Vagina (tissue), 2 donors: ENCODE measurements at places on chromosomes 16 and 17. TPM values are rescaled to one million over a fixed set of nuclear protein-coding genes. Genes with fewer than 3 reads are reported as not detected.

The MPP2 gene
- 7.6 TPM for total RNA-seq

The SLFN14 gene
- not detected for total RNA-seq

The LSM12 gene
- total RNA-seq: 27.3 TPM

The PIK3R5 gene
- total RNA-seq: 10.6 TPM

- no peak for DNase-seq
Observed at GRCh38 chr17:76390003-76390421, 5.6 kb downstream of the SPHK1 start.

DNA sequence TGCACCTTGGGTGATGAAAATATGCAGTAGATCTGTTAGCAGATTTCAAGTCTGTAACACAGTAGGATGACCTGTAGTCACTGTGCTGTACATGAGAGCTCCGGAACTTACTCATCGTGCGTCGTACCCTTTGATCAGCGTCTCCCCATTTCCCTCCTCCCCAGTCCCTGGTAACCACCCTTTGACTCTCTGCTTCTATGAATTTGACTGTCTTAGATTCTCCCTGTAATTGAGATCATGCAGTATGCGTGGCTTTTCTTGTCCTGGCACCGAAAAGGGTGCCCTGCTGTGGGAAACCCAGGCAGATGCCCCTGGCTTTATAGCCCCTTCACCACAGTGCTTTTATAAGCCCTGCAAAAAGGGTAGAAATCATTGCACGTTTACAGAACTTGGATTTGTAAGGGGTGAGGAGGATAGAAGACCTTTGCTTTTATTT is 20.5 kb downstream of the CLEC16A start:
- no peak for DNase-seq

DNA sequence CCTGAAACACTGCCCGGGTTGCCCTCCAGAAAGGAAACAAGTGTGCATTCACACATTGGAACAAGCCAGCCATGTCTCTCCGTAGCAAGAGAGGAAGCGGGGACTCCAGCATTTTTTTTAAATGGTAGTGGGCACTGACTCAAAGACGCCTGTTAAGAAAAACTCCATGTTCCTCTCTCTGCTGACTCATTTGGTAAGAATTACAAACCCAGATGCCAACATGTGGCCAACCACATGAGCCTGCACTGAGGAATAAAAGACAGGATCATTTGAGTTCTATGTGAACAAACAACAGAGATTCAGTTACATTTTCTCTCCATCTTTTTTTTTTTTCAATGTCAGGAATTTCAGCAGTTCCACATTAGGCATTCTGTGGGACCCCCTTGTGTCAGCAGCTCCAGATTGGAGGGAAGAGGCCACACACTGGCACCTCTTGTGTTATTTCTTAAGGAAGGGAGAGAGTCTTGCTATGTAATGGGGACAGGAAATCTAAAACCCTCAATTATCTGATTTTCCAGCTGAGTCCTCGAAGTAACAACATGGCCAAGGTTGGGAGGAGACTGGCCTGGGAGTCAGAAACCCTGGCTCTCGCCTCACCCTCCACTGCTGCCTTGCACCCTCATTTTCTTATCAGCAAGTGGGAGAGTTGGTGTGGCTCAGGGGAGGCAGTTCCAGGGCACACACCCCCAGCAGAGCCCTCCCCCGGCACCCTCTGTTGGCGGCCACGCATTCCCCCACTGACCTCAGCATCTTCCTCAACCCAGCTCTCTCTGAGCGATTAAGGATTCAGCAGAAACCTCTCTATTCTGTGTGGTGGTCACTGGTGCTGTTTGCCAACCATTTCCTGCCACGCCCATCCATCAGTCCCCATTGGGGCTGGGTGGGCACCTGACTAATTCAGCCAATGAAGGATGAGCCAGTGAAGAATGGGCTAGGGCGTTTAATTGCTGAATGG is 173.0 kb downstream of the FOXL1 start:
- DNase-seq: no peak

DNA sequence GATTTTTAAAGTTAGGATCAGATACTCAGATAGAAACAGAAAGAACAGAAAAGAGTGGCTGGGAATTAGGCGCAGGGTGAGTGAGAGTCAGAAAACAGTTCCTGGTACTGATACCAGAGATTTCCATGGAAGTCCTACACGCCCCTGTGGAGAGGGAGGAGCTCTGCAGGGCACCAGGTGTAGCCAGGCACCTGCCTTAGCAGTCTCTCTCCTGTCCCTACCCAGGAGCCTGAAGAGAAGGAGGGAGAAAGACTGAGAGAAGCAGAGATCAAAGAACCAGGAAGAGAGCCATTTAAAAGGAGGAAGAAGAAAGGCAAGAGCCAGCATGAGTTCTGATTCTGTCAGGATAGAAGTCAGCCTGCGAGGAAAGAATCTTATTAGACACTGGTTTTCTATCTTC is 65.0 kb downstream of the CBLN1 start:
- no peak for DNase-seq

- DNase-seq: no peak
Observed at GRCh38 chr17:40582328-40582901, 17.1 kb upstream of the CCR7 start.

The CACNG5 gene
- total RNA-seq: not detected

The C16orf46 gene
- 1.2 TPM for total RNA-seq

- no peak for DNase-seq
Observed at GRCh38 chr17:56217921-56218320, 64.6 kb downstream of the ANKFN1 start.

DNA sequence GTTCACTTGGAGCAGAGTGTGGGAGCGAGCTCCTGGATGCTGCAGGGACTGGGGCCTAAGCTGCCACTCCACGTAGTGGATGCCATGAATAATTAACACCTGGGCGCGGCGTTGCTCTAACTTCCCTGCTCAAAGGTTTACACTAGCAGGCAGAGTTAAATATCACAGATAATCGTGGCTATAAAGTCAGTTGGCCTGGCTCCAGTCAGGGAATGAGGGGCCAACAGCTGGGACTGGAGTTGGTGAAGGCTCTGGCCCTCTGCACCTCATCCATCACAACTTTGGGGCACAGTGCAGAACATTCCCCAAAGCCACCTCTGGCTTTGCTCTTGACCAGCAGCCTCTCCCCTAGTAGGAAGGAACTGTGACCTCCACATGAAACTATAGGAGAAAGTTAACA is 10.9 kb downstream of the HOXB4 start:
- DNase-seq: no peak

GRCh38 chr17:61157246-61157886 is 242.3 kb upstream of the TBX2 start:
- no peak for DNase-seq

The KDM6B gene
- 12.5 TPM for total RNA-seq

DNA sequence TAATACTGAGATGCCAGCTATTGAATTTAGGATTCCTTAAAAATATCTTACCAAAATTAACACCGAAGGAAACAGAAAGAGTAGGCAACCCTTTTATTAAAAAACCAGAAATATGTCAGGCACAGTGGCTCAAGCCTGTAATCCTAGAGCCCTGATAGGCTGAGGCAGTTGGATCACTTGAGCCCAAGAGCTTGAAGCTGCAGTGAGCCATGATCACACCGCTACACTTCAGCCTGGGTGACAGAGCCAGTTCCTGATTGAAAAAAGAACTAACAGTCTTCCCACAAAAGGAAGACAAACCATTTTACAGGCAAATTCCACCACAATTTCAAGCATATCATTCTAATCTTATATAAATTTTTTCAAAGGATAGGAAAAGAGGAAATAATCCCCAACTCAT is 15.6 kb downstream of the SLFN12 start:
- DNase-seq: no peak

DNA sequence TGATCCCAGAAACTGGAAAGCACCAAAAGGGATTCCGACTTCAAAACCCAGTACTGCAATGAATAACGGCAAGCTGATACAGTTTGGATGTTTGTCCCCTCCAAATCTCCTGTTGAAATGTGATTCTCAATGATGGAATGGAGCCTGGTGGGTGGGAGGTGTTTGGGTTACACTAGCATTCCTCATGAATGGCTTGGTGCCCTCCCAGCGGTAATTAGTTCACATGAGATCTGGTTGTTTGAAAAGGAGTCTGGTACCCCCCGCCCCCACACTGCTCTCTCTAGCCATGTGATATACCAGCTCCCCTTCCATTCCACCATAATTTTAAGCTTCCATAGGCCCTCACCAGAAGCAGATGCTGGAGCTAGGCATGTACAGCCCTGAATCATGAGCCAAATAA is 40.1 kb downstream of the RANBP10 start:
- DNase-seq: no peak

The NT5C gene
- total RNA-seq: 98.5 TPM

- DNase-seq: no peak
Observed at GRCh38 chr16:80993307-80993706, 13.4 kb downstream of the CMC2 start.

- DNase-seq: no peak
Observed at GRCh38 chr16:67571981-67572431, 9.7 kb downstream of the CTCF start.

DNA sequence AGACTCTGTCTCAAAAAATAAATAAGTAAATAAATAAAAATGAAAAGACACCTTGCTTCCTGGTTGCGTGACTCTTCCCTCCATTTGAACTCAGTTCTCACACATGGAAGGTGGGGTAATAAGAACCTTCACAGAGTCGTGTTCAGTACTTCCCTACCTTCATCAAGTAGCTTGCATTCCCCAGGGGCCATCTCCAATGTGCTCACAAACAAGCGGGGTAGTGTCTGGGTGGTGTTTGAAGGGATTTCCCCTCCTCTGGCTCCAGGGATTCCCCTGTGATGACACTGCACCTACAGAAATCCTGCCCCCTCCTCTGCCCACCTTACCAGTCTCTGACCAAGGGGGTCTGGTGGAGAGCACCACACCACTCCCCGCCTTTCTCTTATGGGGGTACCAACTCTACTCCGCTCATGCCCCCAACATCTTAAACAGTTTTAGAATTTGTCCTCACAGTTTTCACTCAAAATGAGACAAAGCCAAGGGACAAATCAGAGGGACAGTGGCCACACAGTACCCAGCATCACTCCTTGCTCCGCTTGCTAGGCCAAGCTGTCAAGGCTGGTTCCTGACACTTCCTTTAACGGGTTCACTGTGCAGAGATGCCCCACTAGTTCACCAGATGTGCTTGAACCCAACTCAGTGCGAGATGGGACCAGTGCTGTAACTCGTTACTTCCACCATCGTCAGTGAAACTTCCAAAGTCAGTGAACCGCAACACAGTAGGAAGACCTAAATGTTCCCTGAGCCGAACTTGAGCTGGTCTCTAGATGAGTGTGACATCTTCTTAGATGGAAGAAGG is 69.1 kb downstream of the COPRS start:
- DNase-seq: no peak

GRCh38 chr17:68356949-68357455 is 65.7 kb downstream of the ARSG start:
- no peak for DNase-seq

DNA sequence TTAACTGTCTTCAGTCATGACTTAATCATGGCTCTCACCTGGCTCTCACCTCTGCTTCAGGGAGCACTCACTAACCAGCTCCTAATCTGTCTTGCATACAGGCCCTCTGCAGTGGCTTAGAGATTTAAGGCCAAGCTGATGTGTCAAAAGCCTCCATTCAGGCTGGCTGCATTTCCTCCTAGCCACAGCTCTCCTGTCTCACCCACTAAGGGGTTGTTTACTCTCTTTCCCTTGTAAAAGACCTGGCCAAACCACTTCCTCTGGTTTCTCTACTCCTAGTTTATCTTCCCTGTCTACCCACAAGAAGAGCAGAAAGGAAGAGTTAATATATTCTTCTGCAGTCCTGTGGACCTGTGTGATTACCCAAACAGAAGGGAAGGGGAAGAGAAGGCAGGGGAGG is 9.3 kb upstream of the ASIC2 start:
- no peak for DNase-seq

The TBX2 gene
- total RNA-seq: 9.8 TPM

DNA sequence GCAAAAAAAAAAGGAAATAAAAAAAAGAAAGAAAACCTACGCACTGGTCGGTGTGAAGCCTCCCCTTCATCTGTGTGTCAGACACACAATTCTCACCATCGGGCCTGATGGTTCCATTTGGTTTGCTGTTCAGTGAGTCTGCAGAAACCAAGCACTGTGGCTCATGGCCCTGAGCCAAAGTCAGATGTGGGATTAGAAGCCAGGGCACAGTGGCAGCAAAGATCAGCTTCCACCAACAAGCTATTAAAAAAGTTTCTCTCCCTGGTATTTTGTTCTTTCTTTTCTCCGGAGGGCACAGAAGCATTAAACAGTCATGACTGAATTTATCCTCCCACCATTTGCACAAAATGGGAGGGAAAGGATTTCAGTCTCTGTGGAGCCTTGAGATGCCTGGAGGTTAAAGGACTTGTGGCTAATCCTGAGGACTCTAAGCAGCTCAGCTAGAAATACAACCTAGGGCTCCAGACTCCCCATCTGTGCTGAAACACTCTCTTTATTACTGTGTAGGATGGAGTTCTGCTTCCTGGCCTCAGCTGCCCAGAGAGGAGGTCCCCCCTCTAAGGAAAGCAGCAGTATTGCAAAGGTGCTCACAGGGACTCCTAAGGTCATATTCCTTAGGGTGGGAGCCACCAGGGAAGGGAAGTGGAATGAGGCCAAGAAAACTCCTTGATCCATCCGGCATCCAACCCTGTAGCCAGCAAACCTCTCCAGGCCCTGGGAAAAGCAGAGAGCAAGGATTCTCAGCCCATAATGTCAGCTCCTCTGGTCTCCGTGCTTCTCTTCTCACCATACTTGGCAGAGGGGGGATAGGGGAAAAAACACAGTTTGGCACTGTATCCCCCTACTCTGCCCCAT is 28.2 kb downstream of the SLC39A11 start:
- no peak for DNase-seq

DNA sequence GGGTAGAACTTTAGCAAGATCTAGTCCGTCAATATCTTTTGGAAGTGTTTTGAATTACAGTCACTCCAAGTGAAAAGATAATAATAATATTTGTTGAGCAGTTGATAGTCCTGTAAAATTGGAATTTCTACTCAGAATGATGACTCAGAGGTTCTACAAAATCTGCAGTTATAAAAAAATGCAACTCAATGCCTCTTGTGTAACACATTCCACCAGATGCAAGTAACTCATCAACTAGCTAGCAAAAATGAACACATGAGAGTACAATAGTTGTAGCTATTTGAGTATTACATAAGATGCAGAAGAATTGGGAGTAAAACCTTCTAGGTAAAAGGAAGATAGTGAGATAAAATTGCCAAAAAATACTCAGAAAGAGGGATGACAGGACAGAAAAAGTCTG is 177.2 kb downstream of the CDH8 start:
- DNase-seq: no peak

The KRTAP1-1 gene
- not detected for total RNA-seq

- DNase-seq: no peak
Observed at GRCh38 chr16:57084257-57084770, 8.1 kb upstream of the CPNE2 start.

- DNase-seq: no peak
Observed at GRCh38 chr17:82372249-82373071, 895 bp downstream of the UTS2R start.
